ENCODE measurements at places on chromosomes 6 and 20. TPM values are rescaled to one million over a fixed set of nuclear protein-coding genes. Genes with fewer than 3 reads are reported as not detected.

DNA sequence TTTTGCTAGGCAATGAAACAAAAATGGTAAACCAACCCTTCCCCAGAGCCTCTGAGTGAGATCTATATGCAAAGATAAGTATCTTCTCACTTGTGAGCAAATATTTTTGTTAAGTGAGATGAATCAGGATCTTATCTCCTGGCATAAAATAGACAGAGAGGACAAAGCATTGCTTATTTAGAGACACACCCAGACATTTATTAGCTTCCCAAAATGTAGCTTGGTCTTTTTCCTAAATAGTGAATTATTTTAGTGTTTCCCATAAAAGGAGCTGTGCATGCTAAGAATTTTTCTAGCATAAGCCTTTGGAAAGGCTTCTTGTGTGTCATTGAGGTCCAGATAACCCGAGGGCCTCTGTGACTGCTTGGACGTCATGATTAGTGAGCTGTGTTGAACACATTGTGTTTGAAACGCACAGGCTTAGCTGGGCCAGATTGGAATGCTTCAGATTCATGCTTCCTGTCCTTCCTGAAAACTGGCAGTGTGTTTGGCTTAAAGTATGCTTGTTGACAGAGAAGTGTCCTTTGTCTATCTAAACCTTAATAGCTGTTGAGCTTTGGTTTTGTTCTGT is 16.5 kb downstream of the MTHFD1L start:
- no peak for DNase-seq

GRCh38 chr6:37940074-37940847 is 120.7 kb downstream of the ZFAND3 start:
- peak; percentile 22 for DNase-seq

GRCh38 chr6:161436106-161436876 is 162.4 kb upstream of the AGPAT4 start:
- no peak for DNase-seq

- DNase-seq: peak; percentile 67
Observed at GRCh38 chr6:156933201-156934068, 156.3 kb downstream of the ARID1B start.

- no peak for DNase-seq
Observed at GRCh38 chr6:157223021-157223430, 100.3 kb downstream of the TMEM242 start.

Gene B4GALT5
- polyA plus RNA-seq: 46.9 TPM

DNA sequence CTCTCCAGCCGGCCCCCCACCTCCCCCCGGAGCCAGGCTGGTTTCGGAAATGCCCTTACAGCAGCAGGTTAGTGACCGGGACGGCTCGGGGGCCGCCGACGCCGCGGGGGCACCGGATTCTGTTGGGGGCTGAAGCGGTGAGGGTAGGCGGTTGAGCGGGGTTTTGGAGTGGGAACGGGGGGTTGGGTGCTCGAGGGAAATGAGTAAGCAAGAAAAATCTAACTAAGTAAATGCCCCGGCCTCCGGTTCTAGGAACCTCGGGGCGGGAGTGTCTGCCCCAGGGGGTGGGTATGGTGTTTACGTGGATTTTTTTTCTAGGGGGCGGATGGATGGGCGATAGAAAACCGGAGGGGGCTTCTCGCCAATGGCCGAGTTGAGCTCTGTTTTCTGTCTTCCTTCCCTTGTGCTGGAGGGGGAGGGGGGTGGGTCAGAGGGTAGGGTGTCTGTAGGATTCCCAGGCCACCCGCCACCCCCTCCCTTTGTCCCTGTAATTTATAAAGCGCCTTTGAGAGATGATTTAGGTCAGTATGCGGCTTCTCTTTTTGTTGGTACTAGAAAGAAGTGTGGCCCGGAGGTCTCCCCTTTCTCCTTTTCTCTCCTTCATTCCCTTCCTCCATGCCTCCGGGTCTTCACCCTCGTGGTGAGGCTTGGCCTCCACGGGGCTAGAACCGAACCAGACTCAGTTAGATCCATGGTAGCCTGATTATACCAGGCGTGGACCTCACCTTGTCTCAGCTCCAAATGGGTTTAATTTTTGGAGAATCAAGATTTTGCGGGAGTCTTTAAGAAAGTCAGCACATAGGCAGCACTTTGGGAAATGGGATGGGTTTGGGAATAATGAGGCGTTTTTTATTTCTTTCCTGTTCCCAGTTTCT is 2.3 kb downstream of the E2F3 start:
- DNase-seq: no peak

Gene HLA-DQA2
- polyA plus RNA-seq: 1.1 TPM

Gene HAO1
- not detected for polyA plus RNA-seq

DNA sequence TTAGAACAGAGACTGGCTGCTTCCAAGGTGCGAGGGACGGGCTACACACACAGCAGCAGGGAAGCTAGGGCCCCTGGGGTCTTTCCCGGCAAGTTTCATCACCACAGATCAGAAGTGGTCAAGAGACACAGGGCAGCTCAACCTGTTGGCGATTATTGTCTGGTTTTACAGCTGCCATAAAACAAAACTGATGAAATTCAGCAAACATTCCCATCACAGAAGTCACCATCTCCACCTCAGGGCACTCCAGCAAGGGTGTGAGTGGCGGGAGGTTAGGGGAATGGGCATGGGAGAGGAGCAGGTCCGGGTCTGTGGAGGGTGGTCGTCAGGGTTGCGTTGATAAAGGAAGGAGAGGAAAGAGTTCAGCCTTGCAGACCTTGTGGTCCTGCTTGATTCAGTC is 91.0 kb downstream of the PXDC1 start:
- DNase-seq: no peak

Data from left lung (tissue), 14 donors.